ENCODE measurements at places on chromosomes 1 and 21.
A peak's percentile ranks its signal among the peaks of the same experiment; 100 is the strongest.

- no peak overlapping the region for H3K4me3 ChIP-seq
- H3K4me1 ChIP-seq = peaks cover 61% of the 10 kb centered on the region
- H3K27me3 ChIP-seq = no peaks in the 10 kb centered on the region
- H3K36me3 ChIP-seq = no peaks in the 10 kb centered on the region
Observed at GRCh38 chr21:37370152-37371040, 3.8 kb downstream of the DYRK1A start.

DNA sequence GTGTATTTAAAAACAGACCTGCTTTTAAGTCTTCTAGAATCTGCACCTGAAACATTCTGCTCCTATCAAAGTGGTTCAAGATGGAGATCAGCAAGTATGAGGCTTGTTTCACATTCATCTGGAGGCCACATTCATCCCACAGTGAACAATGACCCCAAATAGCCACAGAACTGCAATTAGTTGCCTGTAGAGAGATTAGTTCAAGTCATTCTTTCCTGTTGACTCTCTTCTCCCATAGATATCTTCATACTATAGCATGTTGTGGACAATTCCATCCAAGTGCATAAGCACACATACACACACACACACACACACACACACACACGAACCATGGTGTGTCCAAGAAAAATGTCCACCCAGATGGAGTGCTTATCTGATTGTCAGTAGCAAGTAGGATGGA lies 101.7 kb upstream of the FGGY start:
- no peaks in the 10 kb centered on the region for H3K36me3 ChIP-seq
- no peak for DNase-seq
- no peak overlapping the region for H3K27ac ChIP-seq
- no peak overlapping the region for H3K4me3 ChIP-seq

DNA sequence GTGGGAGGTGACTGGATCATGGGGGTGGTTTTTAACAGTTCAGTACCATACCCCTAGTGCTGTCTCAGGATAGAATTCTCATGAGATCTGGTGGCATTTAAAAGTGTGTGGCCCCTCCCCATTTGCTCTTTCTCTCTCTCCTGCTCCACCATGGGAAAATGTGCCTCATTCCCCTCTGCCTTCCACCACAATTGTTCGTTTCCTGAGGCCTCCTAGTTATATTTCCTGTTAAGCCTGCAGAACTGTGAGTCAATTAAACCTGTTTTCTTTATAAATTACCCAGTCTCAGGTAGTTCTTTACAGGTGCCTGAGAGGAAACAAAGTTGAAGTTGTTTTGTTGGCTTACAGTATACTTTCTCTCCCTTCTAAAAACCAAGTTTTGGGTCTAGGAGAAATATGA lies 23.1 kb upstream of the SLC22A15 start:
- no peak overlapping the region for H3K4me3 ChIP-seq
- peaks cover 7% of the 10 kb centered on the region for H3K4me1 ChIP-seq
- no peak for DNase-seq
- H3K27ac ChIP-seq = no peak overlapping the region
- H3K36me3 ChIP-seq = no peaks in the 10 kb centered on the region
- no peaks in the 10 kb centered on the region for H3K27me3 ChIP-seq

- no peaks in the 10 kb centered on the region for H3K36me3 ChIP-seq
- DNase-seq = no peak
- H3K27me3 ChIP-seq = no peaks in the 10 kb centered on the region
- H3K4me1 ChIP-seq = no peaks in the 10 kb centered on the region
- no peak overlapping the region for H3K27ac ChIP-seq
- no peak overlapping the region for H3K4me3 ChIP-seq
Observed at GRCh38 chr1:99447721-99448120, 183.4 kb downstream of the PLPPR4 start.

DNA sequence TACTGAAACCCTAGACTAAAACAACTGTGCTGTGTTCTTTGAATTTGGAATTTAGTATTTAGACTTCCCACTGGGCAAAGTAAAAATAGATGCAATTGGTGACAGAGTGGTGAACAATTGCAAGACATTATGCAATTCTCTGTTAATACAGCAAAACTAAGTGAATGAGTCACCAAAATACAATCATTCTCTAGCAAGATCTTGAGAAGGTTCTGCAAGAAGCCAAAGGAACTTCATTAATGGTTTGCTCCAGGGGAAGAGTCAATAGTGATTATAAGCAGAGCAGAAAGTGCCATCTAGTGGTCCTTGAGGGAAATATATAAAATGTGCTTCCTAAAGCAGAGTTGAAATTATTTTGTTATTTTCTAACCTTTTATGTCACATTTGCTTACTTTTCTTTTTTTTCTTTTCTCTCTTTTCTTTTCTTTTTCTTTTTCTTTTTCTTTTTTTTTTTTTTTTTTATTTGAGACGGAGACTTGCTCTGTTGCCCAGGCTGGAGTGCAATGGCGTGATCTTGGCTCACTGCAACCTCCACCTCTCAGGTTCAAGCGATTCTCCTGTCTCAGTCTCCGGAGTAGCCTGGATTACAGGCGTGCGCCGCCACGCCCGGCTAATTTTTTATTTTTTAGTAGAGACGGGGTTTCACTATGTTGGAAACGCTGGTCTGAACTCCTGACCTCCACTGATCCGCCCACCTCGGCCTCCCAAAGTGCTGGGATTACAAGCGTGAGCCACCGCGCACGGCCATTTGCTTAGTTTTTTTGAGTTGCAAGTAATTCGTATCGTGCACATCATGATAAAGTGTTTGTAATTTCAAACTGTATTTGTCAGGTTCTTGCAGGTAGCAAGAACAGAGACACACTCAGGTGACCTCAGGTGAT lies 99.2 kb downstream of the CTH start:
- H3K27me3 ChIP-seq = no peaks in the 10 kb centered on the region
- H3K4me1 ChIP-seq = no peaks in the 10 kb centered on the region
- H3K4me3 ChIP-seq = no peak overlapping the region
- DNase-seq = no peak
- H3K27ac ChIP-seq = no peak overlapping the region

GRCh38 chr1:39017266-39017665 lies 8.9 kb upstream of the NDUFS5 start:
- H3K27me3 ChIP-seq = no peaks in the 10 kb centered on the region
- no peak overlapping the region for H3K4me3 ChIP-seq
- H3K27ac ChIP-seq = no peak overlapping the region

DNA sequence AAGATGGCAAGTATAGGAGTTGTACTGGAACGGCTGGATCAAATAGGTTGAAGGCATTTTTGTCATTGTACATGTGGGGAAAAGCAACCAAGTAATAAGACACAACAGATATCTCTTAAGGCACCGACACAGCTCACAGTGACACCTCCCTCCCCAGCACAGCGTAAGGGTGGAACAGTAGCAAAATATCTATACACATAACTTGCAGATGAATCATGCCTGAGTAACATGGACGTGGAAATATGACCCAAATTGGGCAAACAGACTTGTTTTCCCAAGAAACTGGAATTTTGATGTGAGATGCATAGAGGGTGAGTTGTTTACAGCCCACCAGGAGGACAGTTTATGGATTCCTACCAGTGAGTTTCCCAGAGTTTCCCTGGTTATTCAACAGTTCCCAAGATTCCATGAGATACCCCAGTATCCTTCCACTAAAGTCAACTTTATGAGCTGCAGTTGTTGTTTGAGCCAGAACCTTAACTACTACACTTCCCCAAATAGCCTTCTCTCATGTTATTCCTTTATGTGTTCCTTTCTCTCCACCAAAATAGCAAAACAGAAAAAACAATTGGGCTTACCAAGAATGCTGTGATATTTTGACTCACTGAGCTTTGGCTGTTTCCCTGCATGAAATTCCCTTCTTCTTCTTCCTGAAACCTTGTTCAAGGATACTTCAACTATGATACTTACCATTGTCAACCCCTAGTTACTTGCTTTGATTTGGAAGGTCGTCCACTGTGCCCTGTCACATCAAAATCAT lies 7.1 kb upstream of the DR1 start:
- H3K4me3 ChIP-seq = no peak overlapping the region
- H3K36me3 ChIP-seq = no peaks in the 10 kb centered on the region
- no peaks in the 10 kb centered on the region for H3K27me3 ChIP-seq

GRCh38 chr1:155979597-155980343 lies 1.4 kb upstream of the ARHGEF2 start:
- H3K36me3 ChIP-seq = no peaks in the 10 kb centered on the region
- H3K4me3 ChIP-seq = no peak overlapping the region
- H3K4me1 ChIP-seq = peaks cover 53% of the 10 kb centered on the region
- H3K27ac ChIP-seq = peak overlapping the region; percentile 85
- no peaks in the 10 kb centered on the region for H3K27me3 ChIP-seq
- DNase-seq = no peak

DNA sequence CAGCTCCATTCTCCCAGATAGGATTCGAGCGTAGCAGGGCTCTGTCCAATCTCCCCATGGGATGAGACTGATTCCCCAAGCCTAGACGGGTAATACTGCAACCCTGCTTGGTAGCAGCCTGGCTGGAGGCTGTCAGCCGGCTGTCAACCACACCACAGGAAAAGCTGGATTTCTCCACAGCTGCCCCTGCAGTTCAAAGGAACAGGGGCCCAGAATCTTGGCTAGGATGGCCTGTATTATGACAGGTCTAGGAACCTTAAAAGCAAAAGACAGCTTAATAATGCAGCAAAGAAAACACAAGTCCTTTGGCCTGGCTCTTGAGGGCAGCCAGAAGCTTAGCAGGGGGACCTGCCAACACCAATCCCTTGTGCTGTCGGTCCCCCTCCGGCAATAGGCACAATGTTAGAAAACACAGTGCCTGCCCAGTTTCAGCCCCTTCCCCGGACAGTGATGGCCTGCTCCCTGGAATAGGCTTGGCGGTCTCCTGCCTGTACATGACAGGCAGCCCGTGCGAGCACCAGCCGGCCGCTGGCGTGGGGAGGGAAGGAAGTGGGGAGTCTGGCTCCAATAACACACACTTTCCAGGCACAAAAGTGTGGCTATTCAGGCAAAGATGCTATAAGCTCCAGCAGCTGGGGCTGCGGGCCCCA lies 90.5 kb downstream of the TRABD2B start:
- H3K4me3 ChIP-seq = no peak overlapping the region
- no peaks in the 10 kb centered on the region for H3K36me3 ChIP-seq
- no peaks in the 10 kb centered on the region for H3K27me3 ChIP-seq
- DNase-seq = no peak

DNA sequence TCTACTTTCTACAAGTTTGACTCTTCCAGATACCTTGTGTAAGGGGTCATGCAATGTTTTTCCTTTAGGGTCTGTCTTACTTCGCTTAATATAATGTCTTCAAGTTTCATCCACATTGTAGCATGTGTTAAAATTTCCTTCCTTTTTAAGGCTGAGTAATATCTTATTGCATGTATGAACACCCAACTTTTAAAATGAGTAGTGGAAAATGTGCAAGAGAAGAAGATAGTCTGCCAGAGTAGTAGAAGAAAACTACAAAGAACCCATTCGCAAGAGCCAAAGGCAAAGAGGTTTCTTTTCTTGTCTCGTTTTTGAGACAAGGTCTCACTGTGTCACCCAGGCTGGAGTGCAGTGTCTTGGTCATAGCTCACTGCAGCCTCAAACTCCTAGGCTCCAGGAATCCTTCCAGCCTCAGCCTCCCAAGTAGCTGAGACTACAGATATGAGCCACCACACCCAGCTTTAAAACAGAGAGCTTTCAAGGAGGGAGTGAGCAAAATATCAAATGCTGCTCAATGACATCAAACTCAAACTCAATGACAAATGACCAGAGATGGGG lies 9.4 kb downstream of the IL23R start:
- H3K27me3 ChIP-seq = no peaks in the 10 kb centered on the region
- no peak overlapping the region for H3K4me3 ChIP-seq

- peaks cover 9% of the 10 kb centered on the region for H3K4me1 ChIP-seq
- H3K27me3 ChIP-seq = no peaks in the 10 kb centered on the region
- DNase-seq = no peak
- no peaks in the 10 kb centered on the region for H3K36me3 ChIP-seq
- no peak overlapping the region for H3K4me3 ChIP-seq
Observed at GRCh38 chr1:153527683-153528040, 8.1 kb downstream of the S100A6 start.

DNA sequence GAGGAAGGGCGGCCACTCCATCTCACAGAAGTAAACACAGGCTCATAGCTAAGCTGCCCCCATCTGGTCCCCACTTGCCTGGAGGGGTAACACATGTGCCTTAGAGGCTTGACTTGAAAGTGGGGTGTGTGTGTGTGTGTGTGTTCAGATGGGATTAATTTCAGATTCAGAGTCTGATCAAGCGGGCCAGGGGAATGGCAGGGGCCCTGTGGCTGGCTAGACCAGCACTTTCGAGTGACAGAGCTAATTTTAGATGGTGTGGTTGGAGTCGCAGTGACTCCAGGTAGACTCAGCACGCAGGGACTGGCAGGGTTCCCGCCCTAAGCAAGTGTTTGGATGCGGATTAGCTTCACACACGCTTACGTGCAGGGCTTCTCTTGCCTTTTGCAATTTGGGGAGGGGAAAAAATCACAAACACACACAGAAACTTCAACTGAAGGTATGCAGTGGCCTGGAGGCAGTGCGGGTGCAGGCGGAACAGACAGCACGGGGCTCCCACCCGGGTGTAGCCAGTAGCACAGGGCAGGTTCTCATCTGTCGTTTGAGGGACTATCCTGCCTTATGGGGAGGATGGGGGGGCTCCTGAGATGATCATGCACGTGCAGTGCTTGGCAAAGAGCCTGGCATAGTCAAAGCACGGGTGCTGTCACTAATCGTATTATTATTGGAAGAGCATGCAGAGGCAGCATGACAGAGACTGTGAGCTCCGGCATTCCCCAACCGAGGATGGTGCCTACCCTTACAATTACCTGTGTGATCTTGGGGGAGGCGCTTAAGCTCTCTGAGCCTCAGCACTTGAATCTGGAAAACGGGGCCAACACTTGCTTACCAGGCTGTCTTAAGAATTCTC lies 1.3 kb downstream of the EDN2 start:
- no peaks in the 10 kb centered on the region for H3K27me3 ChIP-seq
- peaks cover 68% of the 10 kb centered on the region for H3K4me1 ChIP-seq
- DNase-seq = no peak
- H3K4me3 ChIP-seq = no peak overlapping the region
- H3K36me3 ChIP-seq = no peaks in the 10 kb centered on the region

- no peaks in the 10 kb centered on the region for H3K36me3 ChIP-seq
- no peak for DNase-seq
- H3K4me3 ChIP-seq = no peak overlapping the region
- no peak overlapping the region for H3K27ac ChIP-seq
Observed at GRCh38 chr1:114379358-114379757, 131.6 kb downstream of the TRIM33 start.
